NCI-H2081 treated with DMSO at 0.1 percent for 48 hours (cell line): ENCODE measurements at places on chromosomes 6 and 20.

- no peak for DNase-seq
Measured at GRCh38 chr6:101537753-101538316, 144.3 kb downstream of the GRIK2 start.

DNA sequence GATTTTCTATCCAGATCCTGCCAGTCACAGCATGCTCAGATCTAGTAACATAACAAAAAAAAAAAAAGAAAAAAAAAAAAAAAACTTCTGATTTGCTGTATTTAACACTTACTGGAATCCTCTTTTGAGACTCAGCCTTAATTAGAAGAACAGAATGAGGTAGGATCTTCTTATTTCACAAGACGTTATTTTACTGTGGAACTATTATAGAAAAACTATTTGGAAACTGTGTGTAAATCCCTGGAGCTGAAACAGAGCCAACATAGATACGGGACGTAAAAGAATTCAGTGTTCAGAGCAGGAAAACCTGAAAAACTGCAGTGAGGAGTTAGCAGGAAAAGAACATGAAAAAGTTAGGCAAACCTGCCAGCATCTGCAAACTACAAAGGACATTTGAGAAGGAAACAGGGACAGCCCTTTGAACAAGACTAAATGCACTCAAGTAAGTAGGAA, 3.4 kb upstream of the ZNF217 start:
- DNase-seq, result no peak

- DNase-seq, result no peak
Measured at GRCh38 chr20:37349517-37350491, 3.9 kb downstream of the SRC start.

GRCh38 chr6:35370124-35370741, 27.9 kb downstream of the PPARD start:
- DNase-seq, result no peak

DNA sequence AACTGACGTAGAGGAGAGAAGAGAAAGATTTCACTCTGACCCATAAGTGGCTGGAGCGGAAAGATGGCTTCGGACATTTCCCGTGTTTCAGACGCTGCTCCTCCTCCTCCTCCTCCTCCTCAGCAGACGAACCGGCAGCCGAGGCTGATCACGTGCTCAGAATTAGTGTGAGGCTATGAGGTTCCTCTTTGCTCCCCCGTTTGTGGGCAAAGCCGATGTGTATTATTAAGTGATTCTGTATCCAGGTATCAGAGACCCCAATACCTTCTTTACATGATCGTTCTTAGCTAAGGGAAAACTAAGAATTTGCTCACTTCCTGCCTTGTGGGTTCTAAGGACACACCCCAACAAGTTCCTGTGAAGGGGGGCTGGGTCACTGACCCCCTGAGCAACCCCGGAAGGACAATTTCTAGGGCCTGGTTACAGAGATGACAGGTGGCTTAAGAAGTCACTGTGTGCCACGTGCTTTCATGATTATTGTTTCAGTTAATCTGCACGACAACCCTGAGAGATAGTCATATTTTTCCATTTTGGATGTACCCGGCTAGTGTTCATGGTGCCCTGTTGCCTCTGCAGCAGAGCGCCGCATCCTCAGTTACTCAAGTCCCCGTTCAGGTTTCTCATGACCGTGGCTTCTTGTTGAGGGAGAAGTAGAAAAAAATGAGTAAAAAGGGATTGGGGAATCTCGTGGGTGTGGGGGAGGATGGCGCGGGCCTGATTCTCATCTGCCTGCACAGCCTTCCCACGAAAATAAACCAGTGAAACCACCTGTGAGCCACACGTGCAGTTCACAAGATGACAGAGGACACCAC, 671.8 kb downstream of the QKI start:
- no peak for DNase-seq

DNA sequence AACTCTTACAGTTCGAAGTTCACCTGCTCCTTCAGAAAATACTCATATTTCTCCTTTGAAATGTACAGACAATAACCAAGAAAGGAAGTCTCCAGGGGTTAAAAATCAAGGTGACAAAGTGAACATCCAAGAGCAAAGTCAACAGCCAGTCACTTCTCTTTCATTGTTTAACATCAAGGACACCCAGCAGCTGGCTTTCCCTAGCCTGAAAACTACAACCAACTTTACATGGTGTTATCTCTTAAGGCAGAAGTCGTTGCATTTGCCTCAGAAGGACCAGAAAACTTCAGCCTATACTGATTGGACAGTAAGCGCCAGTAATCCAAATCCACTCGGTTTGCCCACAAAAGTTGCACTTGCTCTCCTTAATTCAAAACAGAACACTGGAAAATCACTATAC, 113.3 kb downstream of the HIVEP1 start:
- no peak for DNase-seq

DNA sequence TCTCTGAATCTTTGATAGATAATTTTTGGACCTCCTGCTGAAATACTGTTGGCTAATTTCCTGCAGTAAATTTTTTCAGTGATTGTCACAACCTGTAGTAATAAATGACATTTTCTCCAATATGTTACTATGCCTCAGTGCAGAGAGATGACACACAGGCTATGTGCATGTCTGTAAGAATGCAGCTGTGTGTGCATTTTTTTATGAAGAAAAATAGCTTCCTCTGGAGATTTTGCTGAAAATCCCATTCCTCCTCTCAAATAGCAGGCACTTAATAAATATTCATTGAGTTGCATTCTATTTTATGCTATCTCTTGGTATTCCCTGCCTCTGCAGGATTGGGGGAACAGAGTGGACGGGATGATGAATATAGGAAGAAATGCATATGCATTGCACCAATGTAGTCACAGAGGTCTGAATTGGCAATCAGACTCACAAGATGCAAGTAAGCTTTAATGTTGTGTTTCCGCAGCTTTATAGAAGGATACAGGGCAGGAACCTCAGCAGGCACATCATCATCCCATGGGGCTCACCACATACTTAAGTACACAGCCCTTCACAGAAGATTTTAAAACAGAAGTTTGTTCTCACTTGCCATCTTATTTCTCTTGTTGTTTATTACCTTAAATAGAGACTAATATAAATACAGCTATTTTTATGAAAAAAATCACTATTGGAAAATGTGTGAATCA, 474.7 kb downstream of the EPM2A start:
- no peak for DNase-seq

DNA sequence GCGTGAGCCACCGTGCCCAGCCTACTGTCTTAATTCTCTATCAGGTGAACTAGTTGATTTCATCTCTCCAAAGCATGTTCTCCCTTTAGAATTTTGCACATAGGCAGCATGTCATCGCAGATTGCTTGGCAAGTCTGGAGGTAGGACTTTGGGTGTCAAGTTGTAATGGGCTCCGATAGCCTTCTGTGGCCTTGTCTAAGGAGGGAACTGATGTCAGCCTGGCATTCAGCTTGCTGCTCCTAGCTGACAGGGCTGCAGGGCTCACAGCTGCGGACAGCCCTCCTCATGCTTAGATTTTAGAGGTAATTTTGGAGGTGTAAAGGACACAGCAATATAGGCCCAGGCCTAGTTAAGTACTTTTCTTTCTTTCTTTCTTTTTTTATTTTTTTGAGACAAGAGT, 11.3 kb downstream of the CHMP4B start:
- DNase-seq, result no peak

DNA sequence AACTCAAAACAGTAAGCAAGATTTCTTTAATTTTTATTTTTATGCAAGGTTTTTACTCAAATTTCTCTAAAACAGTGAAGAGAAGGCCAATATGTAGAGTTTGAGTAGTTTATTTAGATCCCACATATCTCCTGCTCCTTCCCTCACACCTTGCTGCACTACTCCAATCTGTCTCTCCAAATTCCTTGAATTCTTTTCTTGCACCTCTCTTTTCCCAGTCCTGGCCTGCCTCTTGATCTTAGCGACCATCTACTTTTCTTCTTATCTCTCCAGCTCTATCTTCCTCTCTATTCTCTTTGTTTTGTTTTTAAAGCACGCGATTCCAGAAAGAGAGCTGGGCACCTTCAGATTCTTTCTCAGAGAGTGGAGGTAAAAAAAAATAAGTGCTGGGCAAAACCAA, 86.7 kb upstream of the KCNQ5 start:
- DNase-seq, result no peak

DNA sequence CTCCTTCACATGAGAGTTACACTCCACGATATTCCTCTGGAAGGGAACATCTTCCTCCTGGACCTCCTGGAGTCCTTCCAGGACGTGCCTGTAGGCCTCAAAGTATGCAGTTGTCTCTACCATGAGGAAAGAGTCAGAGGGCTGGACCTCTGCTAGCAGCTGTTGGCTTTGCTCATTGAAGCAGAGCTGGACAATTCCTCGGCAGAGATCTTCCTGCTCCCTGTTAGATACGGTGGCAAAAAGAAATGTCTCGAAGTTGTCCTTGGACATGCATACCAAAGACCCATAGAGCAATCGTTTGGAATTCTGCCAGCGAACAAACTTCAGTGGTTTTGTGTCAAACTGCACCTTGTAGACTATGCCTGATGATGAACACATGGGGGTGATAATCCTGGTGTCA, 7.7 kb downstream of the ZNFX1 start:
- no peak for DNase-seq

GRCh38 chr20:48544402-48545339, 283.1 kb downstream of the PREX1 start:
- DNase-seq, result no peak
